A549 treated with DMSO at 1 μM for 4 hours (cell line): ENCODE measurements at places on chromosomes 6 and 20. TPM values are rescaled to one million over a fixed set of nuclear protein-coding genes. Genes with fewer than 3 reads are reported as not detected.

Gene C6orf58
- 0.10 to 0.45 TPM (median 0.24 TPM) in 5 replicates for total RNA-seq

Gene UNC5CL
- total RNA-seq: 0.28 to 0.38 TPM (median 0.33 TPM) in 5 replicates

Gene OVOL2
- total RNA-seq: 0.10 to 0.20 TPM (median 0.13 TPM) in 3 of 5 replicates, not detected in the others

Gene CUTA
- 183 to 231 TPM (median 202 TPM) in 5 replicates for total RNA-seq

Gene KIF25
- 0.06 to 0.07 TPM in 2 of 5 replicates, not detected in the others for total RNA-seq

Gene CCDC170
- total RNA-seq: 0.07 to 0.40 TPM (median 0.20 TPM) in 4 of 5 replicates, not detected in the other

Gene HLA-DQB1
- not detected in 5 replicates for total RNA-seq

Gene SLC17A1
- 0.06 TPM in 2 of 5 replicates, not detected in the others for total RNA-seq

Gene LY6G5C
- 0.95 to 2.0 TPM (median 1.3 TPM) in 5 replicates for total RNA-seq

Gene ALDH8A1
- total RNA-seq: 0.06 to 0.30 TPM (median 0.18 TPM) in 5 replicates

Gene FOXQ1
- total RNA-seq: 2.5 to 4.6 TPM (median 4.1 TPM) in 5 replicates

Gene MICAL1
- total RNA-seq: 8.8 to 14.0 TPM (median 13.5 TPM) in 5 replicates

Gene SMPD2
- total RNA-seq: 11.2 to 16.5 TPM (median 15.6 TPM) in 5 replicates

Gene WDR46
- 53.1 to 58.4 TPM (median 55.3 TPM) in 5 replicates for total RNA-seq

Gene EYA2
- 2.2 to 3.7 TPM (median 3.0 TPM) in 5 replicates for total RNA-seq

Gene ROMO1
- total RNA-seq: 323 to 402 TPM (median 335 TPM) in 5 replicates

Gene MUC22
- total RNA-seq: 0.01 to 0.02 TPM (median 0.02 TPM) in 3 of 5 replicates, not detected in the others
